ENCODE measurements at places on chromosomes 7 and 10. TPM values are rescaled to one million over a fixed set of nuclear protein-coding genes. Genes with fewer than 3 reads are reported as not detected.

The WIPF3 gene
- 8.3 TPM for total RNA-seq

The OPN1SW gene
- not detected for total RNA-seq

The MINDY3 gene
- total RNA-seq = 26.0 TPM

The MRC1 gene
- total RNA-seq = 4.3 TPM

The CYP26C1 gene
- not detected for total RNA-seq

The SEC31B gene
- total RNA-seq = 7.9 TPM

The TMEM184A gene
- total RNA-seq = 0.51 TPM

The ZNF727 gene
- total RNA-seq = 5.1 TPM

The GPR158 gene
- total RNA-seq = not detected

The CALML5 gene
- not detected for total RNA-seq

The VSTM4 gene
- total RNA-seq = 12.0 TPM

The ABLIM1 gene
- 747 TPM for total RNA-seq

The DGKI gene
- 2.6 TPM for total RNA-seq

Data from heart right ventricle (tissue), 16 donors.